ENCODE measurements at places on chromosomes 7 and 10.

DNA sequence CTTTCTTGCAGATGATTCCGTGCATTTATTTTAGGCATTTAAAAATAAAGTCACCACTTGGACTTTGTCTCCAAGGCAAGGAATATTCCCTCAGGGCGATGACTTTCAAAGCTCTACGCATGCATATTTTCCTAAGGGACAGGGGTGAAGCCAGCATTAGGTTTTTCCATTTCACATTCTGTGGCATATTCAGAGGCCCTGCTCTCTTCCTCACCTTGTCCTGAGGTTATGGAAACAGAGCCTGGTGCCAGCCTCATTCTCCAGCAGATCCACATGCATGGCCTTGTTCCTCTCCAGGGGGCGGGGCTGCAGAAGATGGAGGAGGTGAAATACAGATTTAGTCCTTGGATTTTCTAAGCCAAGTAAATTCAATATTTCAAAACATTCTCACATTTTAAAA, 11.6 kb upstream of the LYZL1 start:
- DNase-seq: no peak

DNA sequence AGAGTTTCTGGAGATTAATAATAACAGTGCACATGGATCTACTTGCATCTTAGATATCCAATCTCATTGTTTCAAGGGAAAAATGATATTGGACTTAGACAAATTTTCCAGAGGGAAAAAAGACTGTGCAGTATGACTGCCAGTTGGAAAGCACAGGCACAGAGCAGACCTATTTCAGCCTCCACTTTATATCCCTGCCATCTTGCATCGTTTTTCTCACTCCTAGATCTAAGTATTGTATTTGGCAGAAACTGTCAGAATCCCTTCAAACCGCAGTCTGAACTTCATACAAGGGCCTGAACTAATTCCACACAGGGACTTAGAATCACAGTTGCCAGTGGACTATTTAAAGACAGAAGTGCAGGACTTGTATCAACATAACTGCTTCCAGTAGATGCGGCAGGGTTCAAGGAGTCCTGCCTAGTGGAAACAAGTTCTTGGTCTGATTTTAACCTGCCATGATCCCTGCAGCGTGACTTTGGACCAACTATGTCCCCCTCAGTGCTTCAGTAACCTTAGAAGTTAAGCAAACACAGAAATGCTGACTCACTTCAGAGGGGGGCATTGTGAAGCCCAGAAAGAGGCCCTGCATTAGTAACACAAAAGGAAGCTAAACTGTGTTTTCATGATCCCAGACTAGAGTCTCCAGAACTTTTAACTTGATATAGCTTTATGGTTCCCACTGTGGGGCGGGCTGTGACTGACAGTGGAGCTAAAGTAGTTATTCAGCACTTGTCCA, 95.7 kb upstream of the PALS2 start:
- no peak for DNase-seq

GRCh38 chr10:68049289-68050078, 25.6 kb downstream of the HERC4 start:
- DNase-seq: no peak

- DNase-seq: no peak
Observed at GRCh38 chr10:95360122-95360714, 69.4 kb upstream of the PDLIM1 start.

- DNase-seq: no peak
Observed at GRCh38 chr7:6433784-6434615, 13.8 kb downstream of the DAGLB start.

DNA sequence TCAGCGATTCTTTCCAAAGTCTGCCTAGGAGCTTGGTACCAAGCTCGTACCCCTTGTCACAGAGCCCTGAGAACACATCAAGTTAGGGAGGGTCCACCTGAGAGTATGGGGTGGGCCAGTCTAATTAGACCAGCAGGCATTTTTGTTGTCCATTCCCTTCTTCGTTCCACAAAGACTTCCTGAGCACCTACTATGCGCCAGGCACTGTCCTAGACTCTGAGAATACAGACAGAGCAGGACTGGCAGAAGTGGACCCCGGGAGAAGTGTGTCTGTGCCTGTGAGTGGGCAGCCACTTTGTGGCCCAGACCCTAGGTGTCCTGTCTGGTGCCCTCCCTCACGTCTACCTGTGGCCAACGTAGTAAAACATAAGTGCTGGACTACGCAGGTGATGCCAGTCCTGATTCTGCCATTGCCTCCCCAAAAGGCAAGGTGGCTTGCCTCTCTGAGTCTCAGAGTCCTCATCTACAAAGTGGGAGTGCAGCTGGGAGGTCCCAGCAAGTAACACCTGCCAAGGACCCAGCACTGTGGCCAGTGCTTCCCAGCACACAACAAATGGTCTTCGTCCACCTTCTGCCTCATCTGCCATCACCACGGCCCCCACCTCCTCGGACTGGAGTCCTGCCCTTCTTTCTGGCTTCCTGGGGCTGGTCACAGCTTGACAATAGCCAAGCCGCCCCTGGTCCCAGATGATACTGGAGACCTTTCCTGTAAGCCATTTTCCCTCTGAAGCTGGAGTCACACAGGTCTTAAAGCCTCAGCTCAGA, 54.3 kb upstream of the DUSP5 start:
- DNase-seq: no peak

DNA sequence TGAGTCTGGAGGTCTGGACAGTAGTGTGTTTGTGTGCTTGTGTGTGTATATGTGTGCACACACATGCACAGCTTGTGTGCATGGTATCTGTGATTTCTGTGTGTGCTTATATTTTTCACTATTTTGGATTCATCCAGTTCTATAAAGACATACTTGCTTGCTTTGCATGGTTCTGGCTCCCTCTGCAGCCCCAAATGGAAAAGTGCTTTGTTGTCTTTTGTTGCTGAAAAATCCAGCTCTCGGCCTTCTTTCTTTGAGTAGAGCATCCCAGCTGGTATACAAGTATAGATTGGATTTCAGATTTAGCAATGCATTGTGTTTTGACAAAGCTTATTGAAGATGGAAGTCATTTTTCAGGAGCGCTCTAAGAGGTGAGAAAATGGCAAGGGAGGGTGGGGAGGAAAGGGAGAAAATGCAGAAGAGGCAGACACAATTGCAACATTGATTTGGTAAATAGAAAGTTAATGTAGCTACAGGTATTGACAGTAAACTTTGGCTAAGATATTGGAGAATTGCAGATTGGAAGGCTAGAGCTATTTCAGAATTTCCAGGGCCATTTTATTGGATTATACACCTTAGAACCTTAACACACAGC, 333.9 kb downstream of the AUTS2 start:
- DNase-seq: peak; percentile 15

GRCh38 chr10:133224756-133225372, 5.2 kb upstream of the UTF1 start:
- DNase-seq: no peak

DNA sequence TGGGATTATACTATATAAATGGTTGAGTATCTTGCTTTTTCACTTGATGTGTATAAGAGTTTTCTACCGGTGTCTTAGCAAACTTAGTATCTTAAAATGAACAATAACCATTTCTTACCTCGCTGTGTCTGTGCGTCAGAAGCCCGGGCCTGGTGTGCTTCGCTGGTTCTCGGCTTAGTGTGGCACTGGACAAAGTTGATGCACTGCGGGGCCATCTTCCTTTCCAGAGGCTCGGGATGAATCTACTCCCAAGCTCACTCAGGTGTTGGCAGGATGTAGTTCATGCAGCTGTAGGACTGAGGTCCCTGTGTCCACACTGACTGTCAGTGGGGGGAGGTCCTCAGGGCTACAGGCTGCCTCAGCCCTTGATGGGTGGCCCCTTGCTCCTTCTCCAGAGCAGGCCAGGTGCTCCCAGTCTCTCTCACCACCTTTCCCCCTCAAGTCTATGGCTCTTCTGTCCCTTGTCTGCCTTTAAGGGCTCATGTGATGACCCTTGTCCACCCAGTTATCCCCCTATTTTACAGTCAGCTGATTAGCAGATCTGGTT, 227.8 kb downstream of the GLRX3 start:
- DNase-seq: no peak

DNA sequence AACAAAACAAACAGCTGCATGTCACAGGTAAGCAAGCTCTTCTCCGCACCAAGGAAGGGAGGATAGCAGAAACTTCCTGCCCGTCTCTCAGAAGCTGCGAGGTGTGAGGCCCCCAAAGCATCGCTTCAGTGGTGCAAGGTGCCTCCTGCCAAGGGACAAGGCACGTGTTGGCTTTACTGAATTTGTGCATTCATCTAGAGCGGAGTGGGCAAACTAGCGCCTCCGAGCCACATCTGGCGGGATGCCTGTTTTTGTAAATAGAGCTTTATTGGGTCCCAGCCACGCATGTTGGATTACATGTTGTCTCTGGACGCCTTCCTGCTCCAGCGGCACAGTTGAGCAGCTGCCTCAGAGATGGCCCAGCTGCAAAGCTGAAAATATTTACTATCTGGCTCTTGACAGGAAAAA, 27.7 kb downstream of the PHYH start:
- DNase-seq: no peak

- no peak for DNase-seq
Observed at GRCh38 chr10:126058507-126058906, 162.1 kb downstream of the FANK1 start.

DNA sequence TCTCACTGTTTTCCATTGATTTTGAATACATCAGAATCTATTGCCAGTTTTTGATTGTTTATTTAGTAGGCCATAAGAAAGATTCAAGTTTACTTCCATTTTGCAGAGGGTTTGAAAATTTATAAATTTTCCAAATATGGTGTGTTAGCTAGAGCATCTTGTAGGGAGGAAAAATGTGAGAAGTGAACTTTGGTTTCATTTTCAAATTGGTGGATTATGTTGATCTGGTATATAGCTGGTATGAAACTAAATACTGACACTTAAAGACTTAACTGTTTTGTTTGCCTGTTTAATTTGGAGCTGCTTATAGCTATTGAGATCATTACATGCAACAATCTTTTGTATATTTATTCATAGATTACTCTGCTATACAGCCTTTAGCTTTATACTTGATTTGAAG, 108.1 kb downstream of the ADAM22 start:
- no peak for DNase-seq

DNA sequence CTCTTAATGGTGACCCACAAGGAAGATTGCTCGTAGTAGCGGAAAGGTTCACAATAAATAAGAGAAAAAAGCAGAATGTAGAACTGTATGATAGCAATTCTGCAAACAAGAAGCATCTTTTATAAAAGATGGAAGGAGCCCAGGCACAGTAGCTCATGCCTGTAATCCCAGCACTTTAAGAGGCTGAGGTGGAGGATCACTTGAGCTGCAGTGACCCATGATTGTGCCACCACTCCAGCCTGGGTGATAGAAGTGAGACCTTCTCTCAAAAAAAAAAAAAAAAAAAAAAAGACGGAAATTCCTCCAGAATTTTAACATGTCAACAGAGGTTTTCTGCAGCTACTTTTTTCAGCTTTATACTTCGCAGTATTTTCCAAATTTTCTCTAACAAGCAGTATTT, 13.2 kb downstream of the GATAD1 start:
- DNase-seq: no peak

DNA sequence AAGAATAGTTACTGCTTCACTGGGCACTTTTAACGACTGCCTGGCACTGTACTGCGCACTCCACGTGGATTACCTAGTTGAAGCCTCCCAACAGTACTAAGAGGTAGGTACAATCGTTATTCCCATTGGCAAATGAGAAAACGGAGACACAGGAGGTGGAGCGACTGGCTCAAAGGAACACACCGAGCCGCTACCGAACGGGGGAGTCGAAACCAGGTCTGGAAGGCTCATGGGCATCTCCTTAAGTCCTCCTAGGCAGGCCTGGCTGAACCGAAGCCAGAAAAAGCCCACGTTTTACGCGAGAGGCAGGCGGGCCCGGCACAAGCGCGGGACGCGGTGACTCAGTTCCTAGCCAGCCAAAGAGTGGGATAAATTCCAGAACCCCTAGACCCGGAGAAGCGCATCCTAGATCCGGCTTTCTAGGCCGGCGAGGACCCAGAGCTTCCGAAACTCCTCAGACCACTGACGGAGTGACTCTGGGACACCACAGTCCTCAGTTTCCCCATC, 472 bp downstream of the PDAP1 start:
- DNase-seq: peak; percentile 59

DNA sequence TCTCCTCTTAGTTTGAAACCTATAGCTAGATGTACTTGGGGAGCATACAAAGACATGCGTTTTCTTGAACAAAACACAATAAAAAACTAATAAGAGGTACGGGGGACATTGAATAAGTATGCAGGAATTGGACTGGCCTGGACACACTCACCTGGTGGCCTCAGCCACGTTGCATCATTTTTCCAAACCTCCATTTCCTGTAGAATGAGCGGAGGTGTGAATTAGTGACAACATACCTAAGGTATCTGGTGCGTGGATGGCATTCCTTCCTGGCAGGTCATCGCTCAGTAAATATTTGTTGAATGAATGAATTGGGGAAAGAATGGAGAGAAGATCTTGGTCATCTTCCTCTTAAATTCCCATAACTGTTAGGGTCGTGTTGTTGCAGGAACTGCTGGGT, 103.2 kb upstream of the CTBP2 start:
- no peak for DNase-seq

DNA sequence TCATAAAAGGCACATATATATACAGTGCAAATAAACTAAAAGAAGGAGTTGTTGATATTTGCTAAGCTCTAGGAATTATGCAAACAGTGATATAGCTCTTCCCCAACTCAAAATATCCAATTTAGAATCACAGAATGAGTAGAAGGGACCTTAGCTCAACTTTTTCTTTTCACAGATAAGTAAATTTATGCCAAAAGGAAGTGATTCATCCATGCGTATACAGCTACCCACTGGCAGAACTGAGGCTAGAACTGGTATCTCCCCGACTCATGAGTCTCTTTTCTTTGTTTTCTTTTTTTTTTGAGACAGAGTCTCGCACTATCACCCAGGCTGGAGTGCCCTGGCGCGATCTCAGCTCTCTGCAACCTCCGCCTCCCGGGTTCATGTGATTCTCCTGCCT, 54.2 kb upstream of the SVIL start:
- DNase-seq: peak; percentile 88

GRCh38 chr7:36475381-36475780, 85.7 kb downstream of the ANLN start:
- DNase-seq: no peak
